ENCODE measurements at places on chromosomes 5 and 9.

DNA sequence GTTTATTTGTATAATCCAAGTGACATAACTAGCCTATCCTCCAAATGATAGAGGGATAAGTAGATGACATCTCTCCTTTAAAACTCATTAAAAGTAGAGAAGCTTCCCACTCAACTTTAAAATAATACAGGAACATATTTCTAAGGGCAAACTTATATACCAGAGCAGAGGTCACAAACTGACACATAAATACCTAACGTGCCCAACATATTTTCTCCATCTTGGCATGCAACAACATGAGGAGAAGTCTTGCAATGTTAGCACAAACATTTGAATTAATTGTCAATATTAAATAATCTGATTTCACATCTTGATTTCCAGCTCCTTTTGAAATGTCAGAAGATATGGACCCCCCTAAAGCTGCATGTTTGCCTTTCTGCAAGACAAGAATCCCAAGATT is 335.0 kb downstream of the DEPDC1B start:
- H3K27ac ChIP-seq: no peak overlapping the region
- H3K36me3 ChIP-seq: no peaks in the 10 kb centered on the region
- no peaks in the 10 kb centered on the region for H3K27me3 ChIP-seq
- no peaks in the 10 kb centered on the region for H3K4me1 ChIP-seq
- no peak overlapping the region for H3K4me3 ChIP-seq

DNA sequence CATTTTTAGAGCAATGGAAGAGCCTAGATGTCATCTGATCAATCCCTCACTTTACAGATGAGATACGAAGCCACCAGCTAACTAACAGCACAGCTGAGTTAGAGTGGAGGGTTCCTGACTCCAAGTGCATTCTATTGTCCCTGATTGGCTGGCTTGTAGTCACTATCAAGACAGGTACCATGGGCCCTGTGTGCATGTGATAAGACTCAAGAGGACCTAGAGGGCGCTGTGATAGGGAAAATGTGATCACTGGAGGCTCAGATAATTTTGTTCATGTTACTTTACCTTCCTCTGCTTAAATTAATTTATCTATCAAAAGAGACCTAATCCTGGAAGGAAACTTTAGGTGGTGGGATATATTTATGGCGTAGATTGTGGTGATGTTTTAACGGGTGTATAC is 19.5 kb upstream of the SNAPC3 start:
- no peak overlapping the region for H3K27ac ChIP-seq
- H3K4me3 ChIP-seq: no peak overlapping the region
- no peaks in the 10 kb centered on the region for H3K4me1 ChIP-seq
- no peaks in the 10 kb centered on the region for H3K36me3 ChIP-seq
- DNase-seq: peak; percentile 22

DNA sequence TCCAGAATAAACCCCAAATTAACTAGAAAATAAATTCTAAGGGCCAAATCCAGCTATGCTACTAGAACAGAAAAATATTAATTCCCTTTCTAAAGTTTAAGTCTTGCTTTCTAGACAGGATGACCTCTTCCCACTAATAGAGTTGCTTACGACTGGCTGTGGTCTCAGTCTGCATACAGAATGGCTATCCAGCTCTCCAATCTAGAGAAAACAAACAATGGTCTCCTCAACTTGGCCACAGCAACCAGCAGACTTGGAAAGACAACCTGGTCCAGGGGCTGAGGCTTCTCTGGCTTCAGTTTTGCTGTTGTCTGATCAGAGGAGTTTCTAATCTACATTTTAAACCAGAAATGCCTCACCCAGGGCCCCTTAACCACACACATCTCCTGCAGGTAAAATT is 28.9 kb downstream of the RASEF start:
- H3K4me3 ChIP-seq: no peak overlapping the region
- H3K27ac ChIP-seq: no peak overlapping the region
- no peak for DNase-seq

DNA sequence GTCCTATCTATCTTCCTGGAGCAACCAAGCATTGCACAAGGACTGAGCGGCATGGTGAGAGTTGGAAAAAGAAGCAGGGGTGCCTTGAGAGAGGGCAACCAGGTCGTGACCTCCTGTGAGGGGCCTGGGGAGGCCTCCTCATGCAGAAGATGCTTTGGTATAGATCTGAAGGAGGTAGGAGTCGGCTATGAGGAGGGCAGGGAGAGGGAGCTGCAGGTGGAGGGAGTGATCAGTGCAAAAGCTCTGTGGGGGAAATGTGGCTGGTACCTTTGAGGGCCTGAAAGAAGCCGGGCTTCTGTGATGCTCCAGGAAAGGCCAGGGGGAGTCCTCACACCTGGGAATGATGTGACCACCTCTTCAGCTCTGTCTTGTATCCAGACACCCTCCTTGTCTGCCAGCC is 3.6 kb upstream of the SLC25A48 start:
- DNase-seq: no peak
- peaks cover 8% of the 10 kb centered on the region for H3K4me1 ChIP-seq
- H3K27me3 ChIP-seq: peaks cover 2% of the 10 kb centered on the region

DNA sequence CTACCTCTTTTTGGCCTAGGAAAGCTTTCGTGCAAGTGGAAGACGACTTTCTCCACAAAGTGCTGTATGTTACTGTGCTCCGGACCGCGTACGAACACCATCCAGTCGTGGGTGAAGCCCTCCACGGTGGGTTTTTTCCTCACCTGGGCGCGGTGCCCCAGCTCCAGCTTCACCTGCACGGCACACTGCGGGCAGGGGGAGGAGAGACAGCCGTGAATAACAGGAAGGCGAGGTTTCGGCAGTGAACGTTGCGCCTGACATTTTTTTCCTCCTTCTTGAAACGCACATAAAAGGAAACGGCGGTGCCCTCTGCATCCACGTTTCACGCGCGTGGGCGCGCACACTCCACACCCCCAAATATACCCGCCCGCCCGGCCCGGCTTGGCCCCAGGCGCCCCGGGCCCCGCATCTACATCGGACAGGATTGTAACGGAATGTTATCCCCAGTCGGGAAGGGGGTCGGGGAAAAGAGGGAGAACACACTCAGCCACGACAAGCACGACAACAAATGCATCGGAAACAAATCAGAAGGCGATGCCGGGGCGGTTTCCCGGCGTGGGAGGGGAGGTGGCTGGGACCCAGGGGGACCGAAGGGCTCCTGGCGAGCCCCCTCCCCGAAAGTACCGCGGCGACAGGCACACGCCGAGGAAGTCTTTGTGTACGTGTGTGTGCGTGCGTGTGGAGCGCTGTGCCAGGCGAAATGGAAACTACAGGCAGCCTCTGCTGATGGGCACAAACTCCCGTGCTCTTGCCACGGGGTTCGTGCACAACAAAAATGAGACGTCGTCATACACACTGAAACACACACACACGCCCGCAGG is 1.4 kb downstream of the MLLT3 start:
- peak overlapping the region; percentile 85 for H3K4me3 ChIP-seq
- peaks cover 16% of the 10 kb centered on the region for H3K4me1 ChIP-seq
- H3K27ac ChIP-seq: peak overlapping the region; percentile 90
- H3K27me3 ChIP-seq: no peaks in the 10 kb centered on the region

DNA sequence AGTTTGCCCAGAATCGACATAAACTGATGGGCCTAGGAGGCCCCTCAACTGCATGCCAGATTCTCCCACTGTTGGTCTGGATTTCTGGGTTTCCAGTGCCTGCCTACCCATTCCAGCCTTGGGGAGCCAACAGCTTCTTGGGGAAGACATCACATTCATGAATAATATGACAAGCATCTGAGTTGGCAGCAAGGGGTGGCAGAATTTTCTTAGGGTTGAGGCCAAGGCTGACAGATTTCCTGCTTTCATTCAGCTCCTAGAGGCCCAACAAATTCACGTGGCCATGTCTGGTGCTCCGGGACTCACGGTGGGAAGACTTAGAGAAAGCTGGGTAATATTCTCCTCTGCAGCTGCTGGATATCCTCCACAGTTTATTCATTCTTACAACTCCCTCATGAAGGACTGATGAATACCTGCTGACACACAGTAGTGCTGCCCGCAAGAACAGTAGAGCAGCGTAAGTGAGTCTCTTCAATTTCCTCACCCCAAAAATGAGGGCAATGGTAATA is 305.0 kb upstream of the TNC start:
- H3K4me1 ChIP-seq: no peaks in the 10 kb centered on the region
- no peak overlapping the region for H3K4me3 ChIP-seq
- no peaks in the 10 kb centered on the region for H3K36me3 ChIP-seq
- no peak overlapping the region for H3K27ac ChIP-seq
- DNase-seq: no peak
- no peaks in the 10 kb centered on the region for H3K27me3 ChIP-seq

DNA sequence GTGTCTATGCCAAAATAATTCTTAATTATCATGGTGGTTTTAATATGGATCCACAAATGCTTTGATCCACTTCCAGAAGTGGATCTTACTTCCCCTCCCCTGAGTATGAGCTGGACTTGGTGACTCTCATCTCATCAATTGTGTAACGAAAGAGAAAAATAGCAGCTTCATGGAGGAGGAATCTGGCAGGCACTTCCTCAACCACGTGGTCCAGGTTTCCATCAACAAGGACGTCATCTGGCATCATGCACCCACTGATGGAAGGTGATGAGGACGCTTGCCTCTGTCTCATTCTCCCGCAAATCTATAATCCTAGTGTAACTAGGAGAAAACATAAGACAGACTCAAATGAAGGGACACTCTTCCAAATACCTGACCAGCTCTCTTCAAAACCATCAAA is 54.6 kb upstream of the S1PR3 start:
- DNase-seq: no peak
- no peak overlapping the region for H3K27ac ChIP-seq
- no peaks in the 10 kb centered on the region for H3K27me3 ChIP-seq
- no peak overlapping the region for H3K4me3 ChIP-seq
- H3K4me1 ChIP-seq: no peaks in the 10 kb centered on the region

DNA sequence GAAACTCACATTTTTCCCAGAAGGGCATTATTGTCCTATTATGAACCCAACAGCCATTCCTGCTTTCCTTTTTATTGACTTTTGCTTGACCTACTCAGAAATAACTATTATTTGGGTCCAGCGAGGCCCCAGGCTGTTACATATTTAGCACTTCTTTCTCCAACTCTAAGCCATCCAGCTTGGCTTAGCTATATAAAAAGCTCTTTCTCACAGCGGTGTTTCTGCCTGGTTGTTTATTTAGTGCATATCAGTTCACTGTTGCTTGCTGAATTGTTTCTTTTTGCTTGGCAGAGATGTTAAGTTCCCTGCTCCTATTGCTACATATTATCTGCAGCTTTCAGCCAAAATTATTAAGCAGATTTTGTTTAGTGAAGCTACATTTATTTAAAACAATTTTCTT is 1156.8 kb upstream of the SEMA6A start:
- H3K27ac ChIP-seq: no peak overlapping the region
- H3K36me3 ChIP-seq: no peaks in the 10 kb centered on the region
- DNase-seq: no peak
- no peak overlapping the region for H3K4me3 ChIP-seq
- peaks cover 3% of the 10 kb centered on the region for H3K4me1 ChIP-seq
- no peaks in the 10 kb centered on the region for H3K27me3 ChIP-seq
